Activated T-cell treated with anti-CD3 and anti-CD28 coated beads, Interleukin-2, amount 50 U/mL, for 72 hours (primary cell): ENCODE measurements at places on chromosomes 4 and X.

- no peak for DNase-seq
Measured at GRCh38 chr4:71198958-71199357, 139.9 kb upstream of the SLC4A4 start.

- no peak for DNase-seq
Measured at GRCh38 chrX:139120760-139121159, 409.2 kb upstream of the FGF13 start.

DNA sequence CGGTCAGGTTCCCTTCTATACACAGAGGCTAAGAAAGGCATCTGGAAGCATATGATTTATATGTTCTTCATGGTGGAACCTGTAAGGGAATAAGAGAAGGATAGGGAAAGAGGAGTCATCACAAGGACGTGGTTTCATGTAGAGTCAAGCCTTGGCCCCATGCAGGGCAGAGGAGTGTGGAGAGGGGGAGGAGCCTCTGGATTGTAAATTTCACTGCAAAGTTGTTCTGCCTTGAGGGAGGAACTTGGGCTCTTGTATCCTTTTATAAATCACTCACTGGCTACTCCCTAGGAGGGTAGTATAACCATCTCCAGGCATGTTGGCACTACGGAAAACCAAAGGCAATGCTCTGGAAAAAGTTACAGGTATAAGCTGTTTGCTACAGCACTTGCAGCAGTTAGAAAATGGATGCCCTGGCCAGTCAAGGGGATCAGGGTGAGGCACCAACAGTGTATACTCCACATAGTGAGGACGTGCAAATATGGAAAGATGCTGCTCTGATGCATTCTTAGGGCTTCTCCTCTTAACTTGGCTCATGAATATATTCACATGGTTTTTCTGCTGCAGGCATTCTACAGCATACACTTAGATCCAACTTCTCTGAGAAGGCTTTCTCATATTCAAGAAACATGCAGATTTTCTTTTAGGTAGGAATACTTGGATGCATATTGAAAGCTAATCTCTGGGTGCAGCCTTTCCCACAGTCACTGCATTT, 60.3 kb upstream of the ZNF81 start:
- DNase-seq = no peak

DNA sequence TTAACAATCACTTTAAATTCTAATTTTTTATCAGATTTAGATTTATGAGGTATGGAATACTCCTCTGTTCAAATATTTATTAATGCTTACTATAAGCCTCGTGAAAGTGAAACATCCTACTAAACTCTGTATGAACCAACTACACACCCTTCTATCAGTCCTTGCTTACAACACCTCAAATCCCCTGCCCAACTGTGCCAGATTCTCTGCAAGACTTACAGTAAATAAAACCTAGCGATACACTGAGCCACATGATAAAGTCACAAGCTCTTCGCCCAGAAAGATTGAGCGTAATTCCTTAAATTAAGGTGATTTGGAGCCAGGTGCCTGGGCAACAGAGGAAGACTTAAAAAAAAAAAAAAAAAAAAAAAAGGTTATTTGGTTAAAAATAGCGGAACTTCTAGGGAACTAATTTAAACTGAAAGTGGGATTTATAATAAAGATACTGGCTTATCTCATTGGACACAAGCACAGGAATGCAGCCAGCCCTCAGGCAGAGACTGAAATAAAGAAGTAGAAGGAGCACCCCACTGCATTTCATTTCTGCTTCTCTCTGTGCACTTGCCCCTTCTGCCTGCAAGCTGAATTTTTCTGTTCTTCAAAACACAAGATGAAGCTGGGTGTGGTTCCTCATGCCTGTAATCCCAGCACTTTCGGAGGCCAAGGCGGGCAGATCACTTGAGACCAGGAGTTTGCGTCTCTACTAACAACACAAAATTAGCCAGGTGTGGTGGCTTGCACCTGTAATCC, 17.5 kb upstream of the C4orf36 start:
- no peak for DNase-seq
